ENCODE measurements at places on chromosomes 3 and 15. TPM values are rescaled to one million over a fixed set of nuclear protein-coding genes. Genes with fewer than 3 reads are reported as not detected.

DNA sequence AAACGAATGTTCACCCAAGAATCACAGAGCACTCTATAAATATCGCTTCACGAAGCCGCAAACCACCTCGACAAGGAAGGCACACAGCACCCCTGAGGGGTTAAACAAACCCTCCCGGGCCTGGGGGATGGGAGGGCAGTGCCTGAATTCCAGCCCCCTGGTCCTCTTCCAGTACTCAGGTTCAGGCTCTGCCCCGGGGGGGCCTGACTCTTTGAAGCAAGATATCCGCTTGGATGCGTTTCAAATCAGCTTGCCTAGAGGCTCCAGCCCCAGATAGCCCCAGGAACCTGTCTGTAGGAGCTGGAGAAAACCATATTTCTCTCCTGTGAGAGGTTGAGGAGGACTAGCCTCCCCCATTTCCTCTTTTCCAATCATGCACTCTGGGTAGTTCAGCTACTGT lies 194.7 kb downstream of the WNT5A start:
- DNase-seq = no peak

CLDN11 gene
- 3.6 TPM for total RNA-seq

TICRR gene
- 0.26 TPM for total RNA-seq

- DNase-seq = no peak
These were observed 4.2 kb downstream of the PARP15 start for GRCh38 chr3:122581622-122582021.

CHRFAM7A gene
- total RNA-seq = 3.2 TPM

- no peak for DNase-seq
These were observed 37.1 kb upstream of the RPL35A start for GRCh38 chr3:197912741-197913476.

DNA sequence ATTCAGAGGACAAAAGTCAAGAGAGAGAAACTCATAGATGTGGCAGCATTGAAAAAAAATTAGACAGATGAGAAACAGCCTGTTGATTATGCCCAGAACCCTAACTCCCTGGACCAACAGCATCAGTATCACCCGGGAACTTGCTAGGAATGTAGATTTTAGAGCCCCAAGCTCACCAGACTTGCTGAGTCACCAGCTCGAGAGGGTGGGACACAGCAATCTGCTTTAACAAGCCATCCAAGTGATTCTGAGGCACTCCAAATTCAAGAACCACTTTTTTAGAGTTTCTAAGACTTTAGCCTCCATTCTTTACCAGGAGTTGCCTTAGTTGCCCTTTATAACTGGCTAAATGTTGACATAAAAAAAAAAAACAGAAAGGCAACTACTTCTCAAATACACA lies 70.9 kb downstream of the CGGBP1 start:
- no peak for DNase-seq

DNA sequence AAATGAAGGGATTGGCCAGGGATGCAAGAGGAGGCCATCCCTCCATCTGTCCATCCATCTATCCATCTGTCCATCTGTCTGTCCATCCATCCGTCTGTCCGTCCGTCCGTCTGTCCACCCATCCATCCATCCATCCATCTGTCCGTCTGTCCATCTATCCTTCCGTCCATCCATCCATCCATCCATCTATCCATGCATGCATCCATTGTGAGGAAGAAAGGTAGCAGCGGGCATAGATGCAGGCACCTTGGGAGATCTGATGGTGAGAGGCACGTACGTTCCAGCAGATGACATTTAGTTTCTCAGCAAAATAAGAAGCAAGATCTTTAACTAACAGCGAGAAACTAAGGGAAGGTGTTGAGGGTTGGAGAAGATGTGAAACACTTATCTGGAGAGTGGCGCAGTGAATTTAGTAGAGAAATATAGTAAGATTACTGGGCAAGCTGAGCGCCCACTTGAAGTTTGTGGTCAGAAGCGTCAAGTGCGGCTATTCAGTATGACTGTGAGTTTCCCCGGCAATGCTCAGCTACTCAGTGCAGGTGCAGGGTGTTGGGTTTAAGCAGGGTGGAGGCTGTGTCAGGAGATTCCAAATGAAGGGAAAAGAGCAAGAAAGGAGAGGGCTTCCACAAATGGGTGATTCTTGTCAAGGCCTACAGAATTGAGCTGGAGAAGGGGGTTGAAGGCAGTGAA lies 22.4 kb upstream of the SRP14 start:
- no peak for DNase-seq

DNA sequence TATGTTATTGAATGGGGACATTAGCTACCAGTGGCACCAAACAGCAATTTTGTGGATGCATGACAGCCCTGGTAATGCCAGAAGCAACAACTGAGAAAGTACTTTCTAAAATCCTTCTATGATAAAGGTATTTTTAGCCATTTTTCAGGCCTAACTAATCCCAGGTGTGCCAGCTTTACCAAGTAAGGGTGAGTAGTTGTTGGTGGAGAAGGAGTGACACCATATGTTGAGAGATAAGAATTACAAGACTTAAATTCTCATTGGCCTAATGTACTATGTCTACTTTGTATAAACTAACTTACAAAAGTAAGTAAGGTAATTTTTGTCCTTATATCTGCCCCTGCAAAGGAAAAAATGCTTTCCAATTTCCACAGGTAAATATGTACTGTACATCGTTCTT lies 4.1 kb upstream of the COX17 start:
- no peak for DNase-seq

DNA sequence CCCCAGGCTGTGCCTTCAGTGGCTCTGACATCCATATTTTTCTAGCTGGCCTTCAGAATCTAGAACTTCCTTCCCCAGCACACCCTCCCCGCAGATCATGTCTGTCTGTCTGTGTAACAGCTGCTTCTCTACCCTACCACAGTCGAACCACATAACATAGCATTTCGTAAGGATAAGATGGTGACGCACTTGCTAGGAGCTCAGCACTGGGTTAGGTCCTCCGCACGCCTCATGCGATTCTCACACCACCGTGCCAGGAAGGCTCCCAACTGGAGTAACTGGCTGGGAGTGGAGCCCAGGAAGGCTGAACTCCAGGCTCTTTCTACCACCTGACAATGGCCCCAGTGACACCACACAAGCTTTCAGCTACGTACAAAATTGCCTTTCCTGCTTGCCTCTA lies 168.6 kb downstream of the STT3B start:
- no peak for DNase-seq

RHCG gene
- total RNA-seq = not detected

DNA sequence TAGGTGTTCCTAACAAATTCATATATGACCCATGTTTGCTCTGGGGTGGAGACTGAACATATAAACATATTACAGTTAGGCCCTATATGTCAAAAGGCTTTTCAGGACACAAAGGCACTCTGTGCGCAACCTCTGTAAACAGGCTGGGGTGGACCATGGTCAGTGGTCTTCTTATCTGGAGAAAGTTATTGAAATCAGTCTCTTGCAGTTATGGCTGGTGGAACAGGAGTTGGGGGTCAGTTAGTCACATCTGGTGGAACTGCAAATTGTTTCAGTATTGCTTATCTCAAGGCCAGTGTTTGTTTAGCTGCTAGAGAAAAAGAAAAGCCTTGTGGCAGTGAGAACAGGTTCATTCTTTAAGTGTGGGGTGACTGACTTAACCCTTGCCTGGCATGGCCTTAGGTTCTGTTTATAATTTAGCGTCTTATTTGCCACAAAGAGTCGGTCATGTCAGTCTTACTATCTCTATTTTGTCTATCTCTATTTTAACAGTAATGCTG lies 5.9 kb upstream of the GP9 start:
- DNase-seq = no peak

DNA sequence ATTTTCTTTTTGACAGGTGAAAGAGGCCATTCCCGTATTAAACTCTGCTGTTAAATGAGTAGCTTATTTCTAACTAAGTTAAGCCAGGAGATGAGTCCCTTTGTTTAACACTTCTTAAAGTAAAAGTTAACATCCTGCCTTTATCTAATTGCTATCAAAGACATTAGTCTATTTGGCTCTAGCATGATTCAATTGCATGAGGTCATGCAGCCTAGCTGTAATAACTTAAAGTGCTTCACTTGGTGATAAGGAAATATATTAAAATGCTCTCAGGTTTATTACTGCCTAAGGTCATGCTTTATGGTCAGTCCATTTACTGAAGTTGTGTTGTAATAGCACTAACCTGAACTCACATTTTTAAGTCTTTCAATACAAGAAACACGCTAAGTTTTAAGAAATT lies 82.3 kb upstream of the MLF1 start:
- DNase-seq = no peak

- no peak for DNase-seq
These were observed 315.8 kb downstream of the NTRK3 start for GRCh38 chr15:87940768-87941167.

GRCh38 chr3:7957024-7957423 lies 544.6 kb upstream of the LMCD1 start:
- no peak for DNase-seq

TMC3 gene
- not detected for total RNA-seq

MYRIP gene
- total RNA-seq = 2.7 TPM

DNA sequence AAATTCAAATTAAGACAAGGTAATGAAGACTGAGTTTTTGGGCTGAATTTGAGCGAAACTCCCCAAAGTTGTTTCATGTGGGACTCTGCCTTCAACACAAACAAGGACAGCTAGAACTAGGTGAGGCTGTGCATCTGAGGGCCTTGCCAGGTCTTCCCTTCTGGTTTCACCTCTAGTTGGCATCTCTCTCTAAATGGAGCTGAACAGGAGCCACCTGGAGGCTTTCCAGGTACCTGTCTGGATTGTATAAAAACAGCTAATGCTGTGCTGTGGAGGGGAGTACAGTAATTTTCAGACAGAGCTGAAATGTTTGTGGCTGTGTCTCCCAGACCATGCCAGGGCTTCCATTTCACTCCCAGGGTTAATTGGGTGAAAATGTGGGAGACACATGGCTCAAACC lies 27.1 kb downstream of the TRIM71 start:
- DNase-seq = no peak

GRCh38 chr3:169342652-169343505 lies 320.6 kb downstream of the MECOM start:
- DNase-seq = no peak

DNA sequence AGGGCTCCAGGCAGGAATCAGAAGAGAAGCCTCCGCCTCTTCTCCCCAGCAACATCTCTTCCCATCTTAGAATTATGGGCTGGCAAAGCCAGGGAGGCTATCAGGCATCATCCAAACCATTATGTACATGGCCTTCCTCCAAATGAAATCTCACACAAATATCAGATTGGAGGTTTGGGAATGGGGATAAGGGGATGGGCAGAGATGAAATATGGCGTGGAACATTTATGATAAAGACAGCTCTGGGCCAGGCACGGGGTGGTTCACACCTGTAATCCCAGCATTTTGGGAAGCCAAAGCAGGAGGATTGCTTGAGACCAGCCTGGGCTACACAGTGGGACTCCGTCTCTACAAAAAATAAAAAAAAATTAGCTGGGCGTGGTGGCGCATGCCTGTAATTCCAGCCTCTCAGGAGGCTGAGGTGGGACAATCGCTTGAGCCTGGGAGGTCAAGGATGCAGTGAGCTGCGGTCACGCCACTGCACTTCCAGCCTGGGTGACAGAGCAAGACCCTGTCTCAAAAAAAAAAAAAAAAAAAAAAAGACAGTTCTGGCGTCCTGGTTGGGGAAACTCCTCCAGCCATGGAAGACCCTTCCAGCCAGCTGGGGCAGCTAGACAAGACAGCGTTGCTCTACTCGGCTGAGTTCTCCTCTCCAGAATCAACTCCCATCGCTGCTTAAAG lies 36.6 kb downstream of the CPN2 start:
- DNase-seq = no peak

DNA sequence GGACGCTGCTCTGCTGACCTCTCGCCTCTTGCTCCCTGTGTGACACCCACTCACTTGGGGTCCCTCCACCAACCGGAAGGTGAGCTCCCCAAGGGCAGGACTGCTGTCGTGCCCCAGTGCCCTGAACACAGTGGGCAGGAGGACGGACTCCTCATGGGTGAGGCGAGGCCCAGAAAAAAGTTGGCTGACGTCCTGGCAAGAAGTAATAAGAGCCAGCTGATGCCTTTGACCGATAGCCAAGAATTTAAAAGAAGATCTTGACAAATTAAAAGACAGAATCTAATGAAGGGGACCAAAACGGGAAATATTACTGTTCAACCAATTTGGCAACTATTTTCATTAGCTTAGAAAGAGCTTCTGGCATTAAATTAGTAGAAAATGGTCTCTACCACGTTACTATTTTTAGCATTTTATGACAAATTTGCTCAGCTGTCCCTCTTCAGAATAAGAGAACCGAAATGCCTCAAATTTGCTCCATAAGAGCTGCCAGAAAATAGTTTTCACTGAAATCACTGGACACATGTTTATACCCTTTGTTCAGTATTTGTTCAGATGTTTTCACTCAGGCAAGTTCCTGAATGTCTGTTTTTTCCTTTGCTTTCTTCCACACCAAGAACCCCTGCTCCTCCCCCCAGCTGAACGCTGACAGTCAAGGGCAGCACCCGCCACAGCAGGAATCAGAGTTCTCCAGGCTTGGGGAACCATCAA lies 60.5 kb downstream of the XXYLT1 start:
- peak; percentile 34 for DNase-seq

DNA sequence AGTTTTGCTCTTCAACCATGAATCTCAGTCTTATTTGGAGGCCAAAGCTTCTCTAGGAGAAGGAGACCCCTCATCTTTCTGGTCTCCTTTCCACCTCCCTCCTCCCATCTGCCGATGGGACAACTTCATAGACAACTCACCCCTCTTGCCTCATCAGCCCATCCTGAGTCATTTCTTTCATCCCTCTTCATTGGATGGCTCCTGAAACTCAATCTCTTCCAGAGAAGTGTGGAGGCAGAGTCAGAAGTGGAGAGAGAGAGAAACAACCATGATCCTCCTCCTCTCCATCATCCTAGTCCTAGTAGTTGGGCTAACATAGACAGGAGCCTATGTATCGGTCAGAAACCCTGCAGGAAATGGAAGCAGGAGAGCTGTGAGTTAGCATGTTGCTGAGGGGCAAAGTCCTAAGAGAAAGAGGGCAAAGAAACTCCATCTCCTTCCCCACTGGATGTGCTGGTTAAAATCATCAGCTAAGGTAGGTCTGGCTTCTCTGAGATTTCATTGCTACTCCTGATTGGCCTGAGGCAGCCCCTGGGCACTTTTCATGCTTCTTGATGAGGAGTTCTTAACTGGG lies 21.3 kb upstream of the HCN4 start:
- no peak for DNase-seq

- no peak for DNase-seq
These were observed 17.4 kb downstream of the FAN1 start for GRCh38 chr15:30921106-30921505.

RARRES1 gene
- 38.2 TPM for total RNA-seq

B3GALNT1 gene
- total RNA-seq = 85.1 TPM

GRCh38 chr15:45919806-45920205 lies 285.0 kb downstream of the SQOR start:
- DNase-seq = no peak

Data from heart right ventricle (tissue), 16 donors.